ENCODE measurements at places on chromosomes 11 and 22. TPM values are rescaled to one million over a fixed set of nuclear protein-coding genes. Genes with fewer than 3 reads are reported as not detected.

- no peak overlapping the region for H3K4me3 ChIP-seq
- peaks cover 7% of the 10 kb centered on the region for H3K4me1 ChIP-seq
- H3K27me3 ChIP-seq, result no peaks in the 10 kb centered on the region
These were observed 85.0 kb downstream of the CELSR1 start for GRCh38 chr22:46452195-46453005.

Gene ZFTA
- total RNA-seq, result 13.2 TPM

Gene SPDYC
- not detected for total RNA-seq

- peak overlapping the region; percentile 91 for H3K27ac ChIP-seq
- DNase-seq, result peak; percentile 55
- no peaks in the 10 kb centered on the region for H3K36me3 ChIP-seq
- H3K27me3 ChIP-seq, result no peaks in the 10 kb centered on the region
- peaks cover 52% of the 10 kb centered on the region for H3K4me1 ChIP-seq
These were observed 369 bp downstream of the DGCR8 start for GRCh38 chr22:20080445-20080775.

Measured in body of pancreas (tissue), 4 donors.